ENCODE measurements at places on chromosomes 3 and 15.

DNA sequence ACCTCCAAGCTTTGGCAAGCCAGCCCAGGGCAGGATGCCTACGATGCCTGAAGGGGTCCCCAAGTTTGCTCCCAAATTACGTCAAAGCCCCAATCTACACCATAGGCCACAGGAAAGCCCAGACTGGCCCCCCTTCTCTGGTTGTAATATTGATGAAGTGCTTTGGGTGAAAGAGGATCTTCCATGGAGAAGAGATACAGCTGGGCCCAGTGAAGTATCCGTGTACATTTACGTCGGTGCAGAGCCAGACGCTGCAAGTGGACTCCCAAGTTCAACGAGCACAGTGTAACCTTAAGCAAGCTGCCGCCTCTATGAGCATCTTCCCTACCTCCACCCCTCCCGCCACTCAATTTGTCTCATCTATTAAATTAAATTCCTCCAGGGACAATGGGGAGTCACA is 100.1 kb upstream of the TPM1 start:
- DNase-seq: no peak

DNA sequence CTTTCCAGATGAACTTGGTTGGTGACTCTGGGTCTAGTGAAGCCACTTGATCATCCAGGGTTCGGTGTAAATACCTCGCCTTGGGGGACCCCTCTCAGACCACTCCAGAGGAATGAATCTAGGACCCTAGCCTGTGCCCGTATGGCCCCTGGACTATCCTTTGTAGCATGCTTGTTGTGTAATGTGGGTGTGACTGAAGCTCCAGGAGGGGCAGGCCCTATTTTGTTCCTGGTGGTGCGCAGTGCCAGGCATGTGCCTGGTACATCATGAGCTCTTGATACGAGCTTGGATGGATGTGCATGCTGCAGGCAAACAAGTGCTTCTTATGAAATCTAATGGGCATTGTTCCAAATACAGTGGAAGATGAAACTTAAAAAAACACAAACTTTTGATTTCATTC is 82.8 kb downstream of the EBLN2 start:
- DNase-seq: no peak

GRCh38 chr15:69015591-69015990 is 1.1 kb downstream of the NOX5 start:
- DNase-seq: no peak

GRCh38 chr3:168533600-168533999 is 437.9 kb upstream of the GOLIM4 start:
- no peak for DNase-seq
